Activated T-cell treated with anti-CD3 and anti-CD28 coated beads, Interleukin-2, amount 50 U/mL, for 48 hours (primary cell): ENCODE measurements at places on chromosomes 7 and 10.

DNA sequence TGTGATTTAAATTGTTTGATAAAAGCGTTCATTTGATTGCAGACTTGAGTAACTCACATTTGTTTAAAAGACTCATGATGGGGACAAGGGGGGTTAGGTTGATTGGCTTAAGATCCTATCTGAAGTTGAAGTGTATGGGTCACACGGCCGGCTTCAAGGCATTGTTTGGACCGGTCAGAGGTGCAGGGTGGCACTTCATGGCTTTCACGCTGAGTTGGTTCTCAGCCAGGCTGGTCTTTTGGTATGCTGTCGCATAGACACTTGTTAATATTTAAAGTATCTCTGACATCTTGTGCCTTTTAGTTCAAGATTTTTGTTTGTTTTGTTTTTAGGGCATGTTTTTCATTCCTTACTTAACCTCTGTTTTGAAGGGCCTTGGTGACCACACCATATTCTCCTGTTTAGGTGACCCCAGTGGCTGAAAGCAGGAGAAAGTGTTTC is 58.1 kb downstream of the CCNY start:
- DNase-seq: no peak

- no peak for DNase-seq
Observed at GRCh38 chr10:125158601-125159485, 1.5 kb downstream of the CTBP2 start.

- peak; percentile 55 for DNase-seq
Observed at GRCh38 chr7:150876817-150877526, 24.7 kb downstream of the AOC1 start.

DNA sequence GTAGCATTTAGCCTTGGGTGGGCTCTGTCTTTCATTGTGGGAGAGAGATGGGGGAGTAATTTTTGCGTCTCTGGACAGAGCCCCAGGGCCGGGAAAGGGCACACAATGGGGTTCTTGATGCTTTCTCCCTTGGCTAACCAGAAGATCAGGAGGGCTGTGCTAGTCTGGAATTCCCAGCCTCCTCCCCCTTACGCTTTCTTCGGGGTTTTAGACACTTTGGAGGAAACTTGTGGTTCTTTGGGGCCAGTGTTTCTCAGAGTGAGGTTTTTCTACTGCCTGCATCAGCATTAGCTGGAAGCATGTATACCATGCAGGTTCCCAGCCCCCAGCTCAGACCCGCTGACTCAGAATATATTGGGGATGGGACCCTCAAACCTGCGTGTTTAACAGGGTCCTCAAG is 7.0 kb downstream of the NEURL1 start:
- no peak for DNase-seq

GRCh38 chr7:31465285-31465684 is 48.6 kb upstream of the ITPRID1 start:
- DNase-seq: no peak

- DNase-seq: no peak
Observed at GRCh38 chr7:32336726-32337125, 153.5 kb downstream of the LSM5 start.

DNA sequence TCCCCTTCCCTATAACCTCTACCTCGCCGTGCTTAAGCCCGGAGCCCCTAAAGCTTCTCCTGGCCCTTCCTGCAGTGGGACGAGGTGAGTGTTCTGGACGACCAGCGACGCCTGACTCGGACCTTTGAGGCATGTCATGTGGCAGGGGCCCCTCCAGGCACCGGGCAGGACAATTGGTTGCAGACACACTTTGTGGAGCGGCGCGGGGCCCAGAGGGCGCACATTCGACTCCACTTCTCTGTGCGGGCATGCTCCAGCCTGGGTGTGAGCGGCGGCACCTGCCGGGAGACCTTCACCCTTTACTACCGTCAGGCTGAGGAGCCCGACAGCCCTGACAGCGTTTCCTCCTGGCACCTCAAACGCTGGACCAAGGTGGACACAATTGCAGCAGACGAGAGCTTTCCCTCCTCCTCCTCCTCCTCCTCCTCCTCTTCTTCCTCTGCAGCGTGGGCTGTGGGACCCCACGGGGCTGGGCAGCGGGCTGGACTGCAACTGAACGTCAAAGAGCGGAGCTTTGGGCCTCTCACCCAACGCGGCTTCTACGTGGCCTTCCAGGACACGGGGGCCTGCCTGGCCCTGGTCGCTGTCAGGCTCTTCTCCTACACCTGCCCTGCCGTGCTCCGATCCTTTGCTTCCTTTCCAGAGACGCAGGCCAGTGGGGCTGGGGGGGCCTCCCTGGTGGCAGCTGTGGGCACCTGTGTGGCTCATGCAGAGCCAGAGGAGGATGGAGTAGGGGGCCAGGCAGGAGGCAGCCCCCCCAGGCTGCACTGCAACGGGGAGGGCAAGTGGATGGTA is 9.2 kb downstream of the EPHB6 start:
- DNase-seq: no peak

GRCh38 chr7:29229066-29229465 is 34.5 kb downstream of the CHN2 start:
- no peak for DNase-seq

DNA sequence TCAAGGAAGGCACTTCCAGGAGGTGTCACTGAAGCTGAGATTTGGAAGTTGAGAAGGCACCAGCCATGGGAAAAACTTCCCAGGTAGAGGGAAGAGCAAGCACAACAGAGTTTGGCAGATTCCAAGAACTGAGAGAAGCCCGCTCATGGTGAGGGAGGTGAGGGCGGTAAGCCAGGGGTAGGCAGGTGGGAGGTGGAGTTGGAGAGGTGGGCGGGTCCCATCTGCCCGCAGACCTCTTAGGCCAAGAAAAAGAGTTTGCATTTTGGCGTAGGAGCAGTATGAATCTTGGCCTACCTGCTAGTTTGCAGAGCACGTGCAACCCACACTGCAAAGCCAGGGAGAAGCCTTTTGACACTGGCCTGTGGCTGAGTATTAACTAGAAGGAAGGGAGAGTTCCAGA is 18.8 kb downstream of the FRMPD2 start:
- no peak for DNase-seq

DNA sequence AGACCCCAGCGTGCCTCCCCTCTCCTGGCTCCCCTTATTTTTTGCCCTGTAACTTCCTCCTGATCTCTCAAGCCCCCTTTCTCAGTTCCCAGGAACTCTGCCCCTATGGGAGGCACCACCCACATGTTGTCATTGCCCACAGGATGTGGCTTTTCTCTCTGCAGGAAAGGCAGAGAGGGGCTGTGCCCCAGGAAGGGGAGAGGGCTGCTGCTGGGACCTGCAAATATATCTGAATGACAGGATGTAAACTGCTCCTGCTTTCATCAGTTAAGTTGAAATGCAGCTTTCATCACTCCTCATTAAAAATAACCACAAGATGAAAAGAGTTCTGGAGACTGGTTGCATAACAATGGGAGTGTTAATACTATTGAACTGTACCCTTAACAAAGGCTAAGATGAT is 103.3 kb downstream of the CLEC2L start:
- DNase-seq: no peak

DNA sequence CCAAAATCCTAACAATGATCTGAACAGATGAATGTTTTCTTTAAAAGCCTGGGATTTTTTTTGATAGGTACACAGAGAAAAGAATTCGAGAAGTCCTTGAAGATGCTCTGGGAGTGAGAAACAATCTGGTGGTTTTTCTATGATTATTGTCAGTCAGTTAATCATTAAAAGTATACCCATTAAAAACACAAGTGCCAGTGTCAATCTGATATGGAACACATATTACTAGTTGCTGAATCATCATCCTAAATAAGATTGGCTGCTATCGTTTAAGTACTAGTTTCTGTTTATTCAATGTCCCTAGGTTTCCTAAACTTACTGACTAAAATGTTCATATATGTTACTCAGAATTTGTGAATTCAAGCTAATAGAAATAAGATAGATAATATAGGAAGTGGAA is 16.1 kb downstream of the COL28A1 start:
- no peak for DNase-seq

- no peak for DNase-seq
Observed at GRCh38 chr10:29266641-29267040, 22.2 kb upstream of the LYZL1 start.

- no peak for DNase-seq
Observed at GRCh38 chr10:24157567-24157966, 51.4 kb upstream of the KIAA1217 start.

DNA sequence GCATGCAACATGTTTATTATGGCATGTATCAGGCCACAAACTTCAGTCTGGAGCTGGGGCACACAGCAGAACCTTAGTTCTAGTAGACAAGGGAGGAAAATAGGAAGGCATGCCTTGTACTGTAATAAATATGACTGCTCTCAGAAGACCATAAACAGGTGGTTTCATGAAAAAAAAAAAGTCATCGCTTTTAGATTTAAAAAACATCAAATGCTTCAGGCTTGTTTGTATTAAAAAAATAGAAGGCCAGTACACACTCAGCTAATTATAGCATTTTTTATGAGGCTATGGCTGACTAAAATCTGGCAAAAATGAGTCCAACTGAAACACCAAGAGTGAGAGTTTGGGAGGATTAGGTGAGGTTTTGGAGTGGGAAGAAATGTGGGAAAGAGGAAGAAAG is 204.1 kb downstream of the JAZF1 start:
- no peak for DNase-seq

GRCh38 chr7:47738563-47739166 is 156.8 kb upstream of the TNS3 start:
- no peak for DNase-seq

DNA sequence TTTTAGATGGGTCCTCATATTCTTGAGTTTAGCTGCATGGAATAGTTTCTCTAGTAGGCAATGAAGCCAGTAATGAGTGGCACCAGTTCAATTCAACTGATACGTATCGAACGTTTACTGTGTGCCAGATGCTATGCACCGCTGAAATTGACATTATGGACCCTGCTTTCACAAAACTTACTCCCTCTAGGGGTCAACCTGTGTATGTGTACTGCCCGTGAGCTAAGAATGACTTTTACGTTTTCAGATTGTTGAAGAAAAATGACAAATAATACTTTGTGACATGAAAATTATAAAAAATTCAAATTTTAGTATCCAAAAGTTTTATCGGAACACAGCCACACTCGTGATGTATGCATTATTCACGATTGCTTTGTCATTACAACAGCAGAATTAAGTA is 95.5 kb downstream of the ZMYND11 start:
- DNase-seq: no peak

DNA sequence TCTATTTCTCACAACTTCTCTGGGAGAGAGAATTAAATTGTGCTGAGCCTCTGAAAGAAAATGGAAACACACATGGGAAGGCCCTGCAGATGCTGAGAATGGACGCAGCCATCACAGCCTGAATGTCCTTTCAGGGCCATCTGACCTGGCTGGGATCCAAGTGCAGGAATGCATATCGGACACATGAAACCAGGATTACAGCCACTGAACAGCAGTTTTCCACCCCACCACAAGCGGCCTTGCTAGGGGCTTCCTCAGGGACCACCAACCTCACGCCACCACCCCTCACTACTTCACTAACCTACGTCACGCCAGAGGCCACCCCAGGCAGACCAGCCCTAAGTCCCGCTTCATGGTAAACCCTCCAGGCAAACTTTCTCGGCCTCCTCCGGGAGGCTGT is 103.3 kb downstream of the DIP2C start:
- DNase-seq: no peak

DNA sequence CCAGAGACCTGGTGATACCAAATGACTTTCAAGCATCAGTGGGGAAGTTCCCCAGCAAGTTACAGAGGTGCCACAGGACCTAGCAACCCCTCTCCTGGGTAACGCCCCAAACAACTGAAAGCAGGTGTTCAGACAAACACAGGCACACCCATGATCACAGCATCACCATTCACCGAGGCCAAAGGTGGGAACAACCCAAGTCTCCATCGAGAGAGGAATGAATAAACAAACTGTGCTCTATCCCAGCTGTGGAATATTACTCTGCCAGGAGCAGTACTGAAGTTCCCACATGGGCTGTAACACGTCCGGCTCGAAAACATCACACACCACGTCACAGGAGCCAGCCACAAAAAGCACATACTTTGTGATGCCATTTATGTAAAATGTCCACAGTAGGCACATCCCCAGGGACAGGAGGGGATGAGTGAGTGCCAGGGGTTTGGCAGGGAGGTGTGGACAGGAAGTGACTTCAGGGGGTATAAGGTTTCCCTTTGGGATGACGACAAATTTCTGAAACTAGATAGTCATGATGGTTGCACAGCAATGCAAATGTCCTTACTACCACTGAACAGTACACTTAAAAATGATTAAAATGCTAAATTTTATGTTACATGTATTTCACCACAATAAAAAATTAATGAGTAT is 222.8 kb downstream of the TNS3 start:
- no peak for DNase-seq

DNA sequence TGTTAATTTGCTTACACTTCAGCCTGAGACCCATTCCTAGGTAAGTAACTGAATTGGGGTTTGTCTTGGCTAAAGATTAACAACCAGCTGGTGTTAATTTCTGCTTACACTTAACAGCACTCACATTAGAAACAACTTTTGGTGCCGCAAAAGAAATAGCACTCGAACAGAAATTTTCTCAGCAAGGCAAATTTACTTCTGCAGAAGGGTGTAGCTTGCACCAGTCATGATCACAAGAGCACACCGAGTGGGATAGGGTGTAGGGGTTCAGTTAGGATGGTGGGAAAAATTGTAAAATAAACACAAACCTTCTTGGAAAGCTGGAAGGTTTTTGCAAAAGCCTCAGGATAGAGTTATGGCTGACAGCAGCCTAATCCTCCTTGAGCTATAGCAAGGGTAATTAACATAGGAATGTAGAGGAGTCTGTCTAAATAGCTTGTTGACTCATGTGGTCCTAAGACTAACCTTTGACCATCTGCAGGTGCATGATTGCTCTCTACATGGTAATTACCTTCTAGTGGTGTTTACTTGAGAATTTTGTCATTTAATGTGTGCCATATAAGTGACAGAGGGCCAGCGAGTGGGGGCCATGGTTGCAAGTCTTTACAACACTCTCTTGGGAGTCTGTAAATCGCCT is 67.8 kb upstream of the CDK13 start:
- no peak for DNase-seq

DNA sequence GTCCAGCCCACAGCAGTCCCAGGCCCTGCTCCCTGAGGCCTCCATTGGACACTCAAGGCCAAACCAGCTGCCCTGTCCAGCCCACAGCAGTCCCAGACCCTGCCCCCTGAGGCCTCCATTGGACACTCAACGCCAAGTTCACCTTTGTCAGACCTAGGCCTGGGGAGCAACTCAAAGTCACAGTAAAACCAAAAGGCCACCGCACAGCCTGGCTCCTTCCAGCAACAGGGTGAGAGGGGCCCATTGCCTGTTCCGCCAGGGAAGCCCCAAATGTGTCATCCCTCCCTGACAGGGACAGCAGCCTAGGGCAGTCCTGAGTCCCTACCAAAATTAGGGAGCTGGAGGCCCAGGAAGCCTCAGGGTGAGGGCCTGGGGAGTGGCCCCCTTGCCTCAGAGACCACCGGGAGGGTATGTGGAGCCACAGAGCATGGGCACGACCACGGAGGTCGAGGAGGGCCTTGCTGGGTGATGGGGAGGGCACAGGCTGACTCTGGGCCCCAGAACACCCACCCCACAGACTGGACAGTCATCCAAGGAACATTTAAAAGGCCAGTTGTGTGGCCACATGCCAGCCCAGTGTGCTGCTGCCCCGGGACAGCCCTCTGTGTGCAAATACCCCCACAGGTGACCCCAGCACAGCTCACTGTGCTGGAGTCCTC is 66.5 kb upstream of the PPP2R2D start:
- DNase-seq: no peak

- no peak for DNase-seq
Observed at GRCh38 chr7:44740055-44740454, 8.6 kb upstream of the ZMIZ2 start.

- no peak for DNase-seq
Observed at GRCh38 chr10:27997865-27998177, 1.1 kb downstream of the ODAD2 start.
